Activated T-cell treated with anti-CD3 and anti-CD28 coated beads for 4 hours (primary cell): ENCODE measurements at places on chromosomes 5 and 9.
A peak's percentile ranks its signal among the peaks of the same experiment; 100 is the strongest.

DNA sequence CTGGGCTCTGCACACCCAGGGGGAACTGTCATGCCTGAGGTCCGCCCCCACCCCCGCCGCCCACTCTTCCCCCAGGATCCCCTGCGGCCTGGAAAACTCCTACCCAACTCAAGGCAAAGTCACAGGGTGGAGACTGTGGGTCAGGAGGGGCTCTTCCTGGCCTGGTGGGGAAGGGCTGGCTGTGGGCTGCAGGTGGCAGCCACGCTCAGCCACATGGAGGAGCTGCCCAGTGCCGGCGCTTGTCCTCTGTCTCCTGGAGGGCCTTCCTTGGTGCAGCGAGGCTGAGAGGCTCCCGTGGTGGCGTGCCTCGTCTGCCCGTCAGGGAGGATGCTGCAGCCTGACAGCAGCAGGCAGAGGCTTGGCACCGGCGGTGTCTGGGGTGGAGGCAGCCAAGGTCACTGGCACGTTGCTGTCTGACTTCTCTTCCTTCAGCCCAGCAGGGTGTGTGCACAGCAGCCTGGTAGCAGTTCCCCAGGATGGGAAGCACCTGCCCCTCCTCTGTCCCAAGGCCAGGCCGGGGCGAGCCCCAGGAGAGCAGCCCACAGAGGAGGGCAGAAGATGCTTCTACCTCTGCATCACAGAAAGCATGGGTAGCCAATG is 78.1 kb downstream of the ADAMTS2 start:
- no peak for DNase-seq

GRCh38 chr5:107830750-107831149 is 160.0 kb upstream of the EFNA5 start:
- DNase-seq, result no peak

GRCh38 chr9:92186631-92187030 is 71.4 kb upstream of the SPTLC1 start:
- no peak for DNase-seq

- no peak for DNase-seq
These were observed 46.1 kb downstream of the ZNF618 start for GRCh38 chr9:113922160-113922559.

- no peak for DNase-seq
These were observed 22.8 kb downstream of the ACER2 start for GRCh38 chr9:19431361-19432171.

- DNase-seq, result no peak
These were observed 35.1 kb downstream of the SKIC3 start for GRCh38 chr5:95519681-95520080.

- DNase-seq, result no peak
These were observed 9.0 kb downstream of the IL33 start for GRCh38 chr9:6224393-6225154.

DNA sequence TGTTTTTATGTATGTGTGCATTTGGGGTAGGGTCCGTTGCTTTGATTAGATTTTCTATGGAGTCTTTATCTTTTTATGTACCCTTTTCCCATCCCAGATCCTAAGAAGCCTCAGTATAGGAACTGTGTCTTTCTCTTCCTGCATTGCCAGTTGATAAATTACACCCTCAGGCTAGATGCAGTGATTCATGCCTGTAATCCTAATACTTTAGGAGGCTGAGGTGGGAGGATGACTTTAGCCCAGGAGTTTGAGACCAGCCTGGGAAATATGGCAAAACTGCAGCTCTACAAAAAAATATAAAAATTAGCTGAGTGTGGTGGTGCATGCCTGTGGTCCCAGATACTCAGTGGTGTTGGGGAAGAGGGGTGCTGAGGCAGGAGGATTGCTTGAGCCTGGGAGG is 40.2 kb downstream of the NLN start:
- no peak for DNase-seq

- no peak for DNase-seq
These were observed 18.3 kb upstream of the CCDC192 start for GRCh38 chr5:127684726-127685467.

DNA sequence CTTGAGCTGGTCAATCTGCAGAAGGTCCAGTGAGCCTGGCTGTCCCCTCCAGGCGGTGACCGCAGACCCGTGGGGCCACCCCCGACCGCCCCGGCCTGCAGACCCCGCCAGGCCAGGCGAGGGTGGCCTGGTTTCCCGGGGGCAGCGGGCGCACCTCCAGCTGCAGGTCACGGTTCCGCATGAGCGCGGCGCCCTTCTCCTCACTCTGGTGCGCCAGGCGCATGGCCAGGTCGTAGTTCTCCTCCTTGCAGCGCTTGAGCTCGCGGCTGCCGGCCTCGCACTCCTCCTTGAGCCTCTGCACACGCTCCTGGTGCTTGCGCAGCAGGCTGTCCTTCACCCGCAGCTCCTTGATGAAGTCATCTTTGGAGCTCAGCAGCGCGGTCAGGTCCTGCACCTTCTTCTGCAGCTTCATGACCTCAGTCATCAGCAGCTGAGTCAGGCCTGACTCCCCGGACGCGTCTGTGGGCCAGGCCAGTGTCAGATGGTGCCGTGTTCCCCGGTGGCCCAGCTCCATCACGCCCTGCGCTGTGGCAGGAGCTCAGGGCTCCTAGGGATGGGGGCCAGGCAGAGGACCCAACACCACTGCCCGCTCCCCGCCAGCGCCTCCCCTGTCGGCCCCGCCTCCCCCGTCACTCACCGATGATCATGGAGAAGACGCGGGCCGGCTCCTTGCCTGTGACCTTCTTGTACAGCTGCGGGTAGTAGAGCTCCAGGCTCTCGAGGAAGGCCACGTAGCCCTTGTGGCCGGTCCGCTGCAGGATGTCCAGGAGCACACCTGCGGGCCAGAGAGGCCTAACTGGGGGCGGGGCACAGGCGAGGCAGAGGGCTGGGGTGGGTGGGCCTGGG is 2.6 kb downstream of the CARD9 start:
- no peak for DNase-seq

GRCh38 chr5:92962752-92963151 is 618.3 kb downstream of the NR2F1-AS1 start:
- DNase-seq, result no peak

DNA sequence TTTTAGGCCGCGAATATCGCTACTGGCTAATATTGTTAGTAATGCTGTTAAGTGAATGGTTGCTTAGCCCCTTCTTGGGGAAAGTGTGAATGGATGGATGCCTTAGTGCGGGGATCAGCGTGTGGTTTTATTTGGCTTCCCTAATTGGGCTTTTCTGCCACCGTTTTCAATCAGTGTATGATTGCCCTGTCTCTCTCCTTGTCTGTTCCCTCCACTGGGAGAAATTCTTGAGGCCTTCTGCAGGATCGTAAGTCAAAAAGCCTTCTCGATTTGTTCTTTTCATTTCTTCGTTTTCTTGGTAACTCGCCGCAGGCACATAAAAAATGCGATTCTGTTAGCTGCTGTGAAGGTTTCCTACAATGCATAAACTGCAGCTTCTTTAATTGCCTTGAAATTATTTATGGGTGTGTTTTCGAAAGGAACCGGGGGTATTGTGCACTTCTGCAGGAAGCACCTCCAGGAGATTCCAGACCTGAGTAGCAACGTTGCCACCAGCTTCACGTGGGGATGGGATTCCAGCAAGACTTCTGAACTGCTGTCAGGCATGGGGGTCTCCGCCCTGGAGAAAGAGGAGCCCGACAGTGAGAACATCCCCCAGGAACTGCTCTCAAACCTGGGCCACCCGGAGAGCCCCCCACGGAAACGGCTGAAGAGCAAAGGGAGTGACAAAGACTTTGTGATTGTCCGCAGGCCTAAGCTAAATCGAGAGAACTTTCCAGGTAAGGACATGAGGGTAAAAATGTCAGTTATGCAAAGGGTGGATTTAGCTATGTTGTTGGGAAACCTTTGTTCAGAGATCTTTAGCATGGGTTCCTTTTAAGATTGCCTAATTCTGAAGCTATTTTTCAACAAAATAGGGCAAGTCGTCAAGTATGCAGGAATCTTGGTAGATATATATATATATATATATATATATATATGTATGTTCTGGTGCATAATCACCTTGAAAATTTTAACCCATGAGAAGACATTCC is 700 bp downstream of the SKP2 start:
- DNase-seq, result no peak

- DNase-seq, result no peak
These were observed 5.5 kb downstream of the CSNK1G3 start for GRCh38 chr5:123517476-123517875.

DNA sequence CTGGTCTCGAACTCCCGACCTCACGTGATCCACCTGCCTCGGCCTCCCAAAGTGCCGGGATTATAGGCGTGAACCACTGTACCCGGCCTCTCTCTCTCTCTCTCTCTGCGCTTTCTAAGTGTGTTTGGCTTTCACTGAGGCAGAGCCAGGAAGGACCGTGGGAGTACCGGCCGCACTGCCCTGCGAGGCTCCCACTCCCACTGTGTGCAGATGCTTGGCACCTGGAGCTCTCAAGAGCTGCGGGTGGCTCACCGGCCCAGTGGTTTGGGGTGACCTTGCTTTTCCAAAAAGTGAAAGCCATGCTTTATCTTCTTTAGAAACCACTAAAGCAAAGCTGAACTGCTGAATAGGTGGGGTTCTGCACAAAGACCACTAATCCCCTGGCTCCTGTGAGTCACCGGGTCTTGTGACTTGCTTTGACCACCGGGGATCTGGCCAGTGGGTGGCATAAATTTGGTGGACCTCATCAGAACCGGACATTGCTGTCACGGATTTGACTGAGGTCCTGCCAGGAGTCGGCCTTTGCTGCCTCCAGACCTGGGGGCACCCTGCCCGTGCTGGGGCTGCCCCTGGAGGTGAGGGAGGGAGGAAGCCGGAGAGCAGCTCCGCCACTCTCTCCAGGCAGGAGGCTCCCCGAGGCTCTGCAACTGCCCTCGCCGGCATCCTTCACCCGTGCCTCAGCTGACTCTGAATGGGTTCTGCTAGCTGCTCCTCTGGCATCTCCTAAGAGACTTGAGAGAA is 228.9 kb downstream of the FANCC start:
- no peak for DNase-seq

- DNase-seq, result no peak
These were observed 356.7 kb downstream of the PDE4D start for GRCh38 chr5:59536875-59537274.

- DNase-seq, result peak; percentile 60
These were observed 851 bp downstream of the NACC2 start for GRCh38 chr9:136093995-136094881.

GRCh38 chr5:30605693-30606268 is 587.7 kb upstream of the CDH6 start:
- no peak for DNase-seq

- no peak for DNase-seq
These were observed 4.6 kb upstream of the DND1 start for GRCh38 chr5:140677947-140678346.

DNA sequence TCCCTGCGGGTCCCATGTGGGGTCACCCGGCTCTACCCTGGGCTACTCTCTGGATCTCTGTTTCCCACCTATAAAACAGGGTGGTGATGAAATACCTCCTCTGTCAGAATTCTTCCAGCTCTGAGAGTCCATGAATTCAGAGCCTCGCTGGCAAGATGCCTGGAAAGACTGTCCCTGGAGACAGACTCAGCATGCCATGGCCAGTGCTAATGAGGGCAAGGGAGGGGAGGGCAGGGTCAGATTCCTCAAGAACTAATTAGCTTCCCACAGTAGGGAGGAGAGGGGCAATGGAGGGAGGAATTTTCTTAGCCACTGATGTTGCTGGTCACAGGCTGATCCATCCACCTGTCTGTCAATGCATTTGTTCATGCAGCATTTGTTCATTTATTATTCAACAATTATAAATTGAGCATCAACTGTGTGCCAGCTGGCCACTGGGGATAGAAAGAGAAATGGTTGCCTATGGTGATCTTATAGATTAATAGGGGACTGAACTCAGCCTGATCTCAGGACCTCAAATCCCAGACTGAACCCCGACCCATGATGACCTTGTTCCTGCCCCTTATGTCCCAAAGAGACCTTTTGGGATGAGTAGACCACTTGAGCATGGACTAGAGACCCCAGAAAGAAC is 4.7 kb downstream of the SYNPO start:
- DNase-seq, result no peak

GRCh38 chr5:150458802-150459557 is 9.4 kb upstream of the RPS14 start:
- DNase-seq, result peak; percentile 84

DNA sequence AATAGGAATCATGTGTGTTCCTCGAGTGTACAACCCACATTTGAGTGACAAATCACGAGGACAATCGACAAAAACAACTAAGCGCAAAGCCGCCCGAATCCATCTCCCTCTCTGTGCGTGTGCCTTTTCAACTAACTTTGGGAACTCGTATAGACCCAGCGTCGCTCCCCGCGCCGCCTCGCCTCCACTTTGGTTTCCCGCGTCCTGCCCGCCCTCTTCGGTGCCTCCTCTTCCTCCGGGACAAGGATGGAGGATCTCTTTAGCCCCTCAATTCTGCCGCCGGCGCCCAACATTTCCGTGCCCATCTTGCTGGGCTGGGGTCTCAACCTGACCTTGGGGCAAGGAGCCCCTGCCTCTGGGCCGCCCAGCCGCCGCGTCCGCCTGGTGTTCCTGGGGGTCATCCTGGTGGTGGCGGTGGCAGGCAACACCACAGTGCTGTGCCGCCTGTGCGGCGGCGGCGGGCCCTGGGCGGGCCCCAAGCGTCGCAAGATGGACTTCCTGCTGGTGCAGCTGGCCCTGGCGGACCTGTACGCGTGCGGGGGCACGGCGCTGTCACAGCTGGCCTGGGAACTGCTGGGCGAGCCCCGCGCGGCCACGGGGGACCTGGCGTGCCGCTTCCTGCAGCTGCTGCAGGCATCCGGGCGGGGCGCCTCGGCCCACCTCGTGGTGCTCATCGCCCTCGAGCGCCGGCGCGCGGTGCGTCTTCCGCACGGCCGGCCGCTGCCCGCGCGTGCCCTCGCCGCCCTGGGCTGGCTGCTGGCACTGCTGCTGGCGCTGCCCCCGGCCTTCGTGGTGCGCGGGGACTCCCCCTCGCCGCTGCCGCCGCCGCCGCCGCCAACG is at the start of gene GPR150:
TSS of gene GPR150 (plus strand) at position 58 of the 840 bp plus-strand sequence. CDS start at position 247, 189 bp downstream.
- DNase-seq, result no peak

- no peak for DNase-seq
These were observed 57.1 kb downstream of the DOCK2 start for GRCh38 chr5:169694091-169694625.

DNA sequence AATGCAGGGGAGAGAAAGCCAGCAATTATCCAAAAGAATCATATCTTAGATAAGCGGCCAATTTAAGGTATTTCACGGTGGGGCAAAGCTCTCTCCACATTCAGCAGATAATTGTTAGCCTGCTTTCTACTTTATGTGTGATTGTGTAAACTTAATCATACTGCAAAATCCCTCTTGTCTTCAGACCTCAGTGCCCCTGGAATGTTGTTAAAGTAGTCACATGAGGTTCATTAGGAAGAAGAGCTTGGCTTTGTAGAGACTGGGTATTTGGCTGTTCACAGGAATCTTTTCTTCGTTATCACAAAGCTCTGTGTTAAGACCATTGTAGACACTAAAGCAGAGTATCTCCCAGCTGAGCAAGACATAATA is 127.0 kb downstream of the RFK start:
- DNase-seq, result no peak

GRCh38 chr5:138985256-138985655 is 110.1 kb upstream of the LRRTM2 start:
- DNase-seq, result no peak

GRCh38 chr5:157817387-157817702 is 41.6 kb downstream of the CLINT1 start:
- no peak for DNase-seq
